ENCODE measurements at places on chromosomes 1 and 21.
A peak's percentile ranks its signal among the peaks of the same experiment; 100 is the strongest.

DNA sequence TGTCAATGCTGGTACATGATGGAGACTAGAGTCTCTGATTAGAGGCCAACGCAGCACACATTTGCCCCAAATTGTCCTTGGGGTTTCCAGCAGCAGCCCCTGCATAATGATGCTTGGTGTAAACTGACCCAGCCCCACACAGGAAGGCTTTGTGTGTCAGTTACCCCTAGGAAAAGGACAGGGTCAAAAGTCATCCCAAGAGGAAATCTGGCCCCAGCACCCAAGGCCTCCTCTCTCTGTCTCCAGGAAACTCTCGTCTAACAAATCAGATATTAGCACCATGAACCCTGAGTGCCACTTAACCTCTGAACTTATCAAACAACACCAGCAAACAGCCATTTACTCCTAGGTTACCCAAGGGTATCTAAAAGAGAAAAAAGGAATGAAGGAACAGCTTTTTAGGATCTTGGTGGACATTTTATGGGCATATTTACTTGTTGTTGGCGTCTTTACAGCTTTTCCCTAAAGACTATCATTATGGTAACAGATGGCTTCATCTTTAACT, 84.5 kb downstream of the PSMG1 start:
- H3K36me3 ChIP-seq, result no peaks in the 10 kb centered on the region
- no peak overlapping the region for H3K4me3 ChIP-seq

GRCh38 chr21:16838331-16838730, 674.5 kb upstream of the CXADR start:
- no peak for ATAC-seq
- no peaks in the 10 kb centered on the region for H3K36me3 ChIP-seq
- no peak overlapping the region for H3K4me3 ChIP-seq
- no peaks in the 10 kb centered on the region for H3K27me3 ChIP-seq
- no peak overlapping the region for H3K27ac ChIP-seq
- no peaks in the 10 kb centered on the region for H3K4me1 ChIP-seq

DNA sequence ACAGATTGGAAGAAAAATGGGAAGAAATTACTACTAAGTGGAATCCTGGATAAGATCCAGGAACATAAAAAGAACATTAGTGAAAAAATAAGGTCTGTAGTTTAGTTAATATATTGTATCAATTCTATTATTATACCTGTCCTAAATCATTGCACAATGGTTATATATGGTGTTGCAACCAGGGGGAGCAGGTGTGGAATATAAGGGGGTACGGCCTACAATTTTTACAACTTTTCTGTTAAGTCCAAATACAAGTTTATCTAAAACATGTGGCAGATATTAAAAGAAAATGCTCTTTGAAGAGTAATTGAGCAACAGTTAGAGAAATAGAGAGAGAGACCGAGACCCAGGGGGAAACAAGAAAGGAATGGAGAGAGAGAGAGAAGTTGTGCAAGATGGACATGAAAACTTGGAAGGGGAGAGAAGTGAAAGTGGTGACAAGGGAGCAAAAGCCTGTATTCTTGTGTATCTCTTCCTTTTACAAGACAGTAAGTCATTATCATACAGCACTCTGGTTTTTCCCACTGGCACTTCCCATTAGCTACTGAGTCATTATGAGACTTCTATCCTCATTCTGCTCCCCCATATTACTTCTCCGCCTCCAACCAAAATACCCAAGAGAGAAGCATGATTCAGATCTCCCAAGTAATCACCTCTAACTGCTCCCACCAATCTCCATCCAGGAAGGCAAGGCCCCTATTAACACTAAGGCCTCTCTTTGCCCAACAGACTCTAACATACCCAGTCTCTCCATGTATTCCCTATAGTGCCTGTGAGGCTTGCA, 22.3 kb upstream of the TRAF3IP3 start:
- H3K4me1 ChIP-seq, result peaks cover 36% of the 10 kb centered on the region
- H3K36me3 ChIP-seq, result no peaks in the 10 kb centered on the region
- no peak overlapping the region for H3K27ac ChIP-seq
- ATAC-seq, result no peak

- H3K27me3 ChIP-seq, result peaks cover 31% of the 10 kb centered on the region
- H3K4me3 ChIP-seq, result no peak overlapping the region
- H3K4me1 ChIP-seq, result no peaks in the 10 kb centered on the region
- ATAC-seq, result no peak
- no peak overlapping the region for H3K27ac ChIP-seq
These were observed 81.0 kb upstream of the ZBTB18 start for GRCh38 chr1:243970077-243970476.

DNA sequence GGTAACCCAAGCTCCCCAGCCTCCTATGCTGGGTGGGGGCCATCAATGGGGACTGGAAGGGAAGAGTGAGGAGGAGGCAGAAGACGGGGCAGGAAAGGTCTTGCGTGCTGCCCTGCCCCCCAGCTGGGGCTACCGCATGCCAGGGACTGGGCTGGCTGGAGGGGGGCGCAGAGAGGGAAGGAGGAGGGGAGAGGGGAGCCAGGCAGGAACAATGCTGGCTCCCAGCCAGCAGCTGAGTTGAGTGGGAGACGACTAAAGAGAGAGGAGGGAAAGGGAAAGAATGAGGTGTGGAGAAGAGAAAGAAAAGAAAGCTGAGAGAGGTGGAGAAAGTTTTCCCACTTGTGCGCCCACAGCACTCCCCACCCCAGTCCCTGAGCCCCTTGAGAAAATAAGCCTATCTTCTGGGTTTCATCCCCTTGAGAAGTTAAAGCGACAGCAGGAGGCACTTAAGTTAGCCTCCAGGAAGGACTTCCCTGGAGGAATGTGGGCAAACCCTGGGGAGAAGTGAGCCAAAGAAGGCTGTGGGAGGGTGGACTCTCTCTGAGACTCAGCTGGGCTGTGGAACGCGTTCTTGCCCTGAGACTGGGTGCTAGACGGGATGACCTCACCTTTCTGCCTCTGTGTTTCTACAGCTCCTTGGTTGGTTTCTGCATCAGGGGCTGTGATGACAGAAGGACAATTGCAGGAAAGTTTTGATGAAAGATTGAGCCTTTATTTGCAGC, 12.9 kb upstream of the NES start:
- no peak overlapping the region for H3K27ac ChIP-seq
- peaks cover 70% of the 10 kb centered on the region for H3K27me3 ChIP-seq
- H3K4me1 ChIP-seq, result peaks cover 28% of the 10 kb centered on the region
- ATAC-seq, result no peak

- no peak for ATAC-seq
- H3K4me3 ChIP-seq, result no peak overlapping the region
- H3K4me1 ChIP-seq, result no peaks in the 10 kb centered on the region
- H3K36me3 ChIP-seq, result no peaks in the 10 kb centered on the region
- no peak overlapping the region for H3K27ac ChIP-seq
- peaks cover 20% of the 10 kb centered on the region for H3K27me3 ChIP-seq
These were observed 28.6 kb downstream of the SGIP1 start for GRCh38 chr1:66562561-66562960.

DNA sequence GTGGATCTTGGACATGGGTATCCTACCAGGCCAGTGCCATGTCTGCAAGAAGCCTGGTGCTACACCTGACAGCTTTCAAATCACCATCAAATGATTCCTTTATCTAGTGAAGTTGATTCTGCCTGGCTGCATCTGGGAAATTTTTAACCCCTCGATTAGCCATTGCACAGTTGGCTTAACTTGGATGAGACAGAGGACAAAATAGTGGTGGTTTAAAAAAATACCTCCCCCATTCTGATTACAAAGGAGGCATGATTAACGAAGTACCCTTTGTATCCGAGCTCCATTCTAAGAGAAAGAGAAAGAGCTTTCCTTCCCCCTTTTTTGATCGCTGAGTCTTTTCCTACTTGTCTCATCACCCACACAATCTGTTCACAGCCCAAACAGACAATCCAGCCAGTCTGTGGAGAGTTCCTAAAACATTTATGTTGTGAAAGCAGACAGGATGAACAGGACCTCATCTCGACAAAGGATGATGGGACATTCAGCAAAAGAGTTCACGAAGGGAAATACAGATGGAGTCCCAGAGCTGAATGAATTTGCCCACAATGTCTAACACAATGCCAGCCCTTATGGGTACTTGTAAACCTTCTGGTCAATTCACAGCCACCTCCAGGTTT, 20.5 kb downstream of the WLS start:
- H3K27me3 ChIP-seq, result peaks cover 27% of the 10 kb centered on the region
- no peak overlapping the region for H3K27ac ChIP-seq
- H3K36me3 ChIP-seq, result no peaks in the 10 kb centered on the region
- no peak for ATAC-seq
- no peaks in the 10 kb centered on the region for H3K4me1 ChIP-seq
- no peak overlapping the region for H3K4me3 ChIP-seq

- H3K36me3 ChIP-seq, result peaks cover 47% of the 10 kb centered on the region
- H3K27ac ChIP-seq, result no peak overlapping the region
- no peak overlapping the region for H3K4me3 ChIP-seq
- ATAC-seq, result no peak
These were observed 27.9 kb upstream of the AGO1 start for GRCh38 chr1:35854989-35855700.

- peak within 1 kb of the TSS; percentile 76 for H3K4me3 ChIP-seq
- ATAC-seq, result peak; percentile 38
These were observed at the start of gene AGRN for GRCh38 chr1:1020000-1020404. AGRN (plus strand) TSS chr1:1020120; CDS start chr1:1020173, 53 bp downstream.

DNA sequence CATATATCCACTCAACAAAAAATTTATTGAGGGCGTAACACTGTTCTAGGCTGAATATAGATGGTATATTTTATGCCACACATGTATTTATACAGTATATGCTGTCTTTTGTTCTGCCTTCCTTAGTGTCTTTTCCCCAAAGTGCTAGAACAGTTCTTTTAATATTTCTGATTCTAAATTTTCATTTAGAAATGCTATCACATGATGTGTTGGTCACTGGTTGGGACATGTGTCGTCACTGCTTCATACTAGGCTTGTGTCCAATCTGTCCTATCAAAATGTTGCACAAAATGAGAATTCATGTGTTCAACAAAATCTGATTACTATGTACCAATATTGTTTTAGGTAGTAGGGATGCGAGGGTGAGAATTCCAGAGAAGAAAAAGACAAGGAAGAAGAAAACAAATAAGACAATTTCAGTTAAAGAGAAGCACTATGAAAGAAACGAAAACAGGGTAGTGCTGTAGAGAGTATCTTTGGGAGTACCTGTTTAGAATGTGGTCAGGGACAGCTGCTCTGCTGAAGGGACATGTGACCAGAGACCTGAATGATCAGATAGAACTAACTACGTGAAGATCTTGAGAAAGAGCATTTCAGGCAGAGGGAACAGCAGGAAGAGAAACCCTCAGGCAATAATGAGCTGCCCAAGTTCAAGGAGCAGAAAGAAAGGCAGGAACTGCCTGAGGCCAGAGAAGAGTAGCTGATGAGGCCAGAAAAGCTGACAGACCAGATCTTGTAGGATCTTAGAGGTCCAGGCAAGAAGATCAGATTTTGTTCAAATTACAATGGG, 1.3 kb downstream of the KMO start:
- H3K36me3 ChIP-seq, result peaks cover 39% of the 10 kb centered on the region
- peak overlapping the region; percentile 86 for H3K27ac ChIP-seq
- peak overlapping the region; percentile 85 for H3K4me3 ChIP-seq
- peaks cover 57% of the 10 kb centered on the region for H3K4me1 ChIP-seq

All from stimulated activated memory B cell treated with anti-CD40 and anti-IgM and Interleukin-4, amounts not matched to agents 10 μg/mL and 1 μg/mL and 100 μg/mL, for 72 hours (primary cell).